Activated CD4-positive, alpha-beta T cell treated with anti-CD3 and anti-CD28 coated beads, Interleukin-2, amount 50 U/mL, for 1 hour (primary cell): ENCODE measurements at places on chromosomes 1 and 21.

DNA sequence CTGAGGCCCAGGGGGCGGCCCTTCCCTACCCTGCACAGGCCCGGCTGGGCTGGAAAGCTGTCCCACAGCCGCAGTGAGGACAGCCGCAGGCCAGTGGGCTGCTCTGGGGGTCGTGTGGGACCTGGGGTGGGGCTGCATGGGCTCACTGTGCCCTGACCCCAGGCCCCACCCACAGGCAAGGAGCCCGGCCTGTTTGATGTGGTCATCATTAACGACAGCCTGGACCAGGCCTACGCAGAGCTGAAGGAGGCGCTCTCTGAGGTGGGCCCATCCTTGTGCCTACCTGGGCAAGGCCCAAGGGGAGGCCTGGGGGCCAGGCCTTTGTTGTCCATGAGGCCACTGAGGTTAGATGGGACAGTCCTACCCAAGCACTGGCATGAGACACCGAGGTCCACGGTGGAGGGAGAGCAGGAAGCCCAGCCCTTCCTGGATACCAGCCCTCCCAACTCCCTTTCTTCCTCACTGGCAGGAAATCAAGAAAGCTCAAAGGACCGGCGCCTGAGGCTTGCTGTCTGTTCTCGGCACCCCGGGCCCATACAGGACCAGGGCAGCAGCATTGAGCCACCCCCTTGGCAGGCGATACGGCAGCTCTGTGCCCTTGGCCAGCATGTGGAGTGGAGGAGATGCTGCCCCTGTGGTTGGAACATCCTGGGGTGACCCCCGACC is 1.4 kb upstream of the GJC2 start:
- DNase-seq: no peak

GRCh38 chr21:14382835-14383595 is at the start of gene HSPA13:
TSS of gene HSPA13 (minus strand) at chr21:14383146. CDS start at chr21:14383119, 27 bp downstream.
- peak; percentile 99 for DNase-seq

DNA sequence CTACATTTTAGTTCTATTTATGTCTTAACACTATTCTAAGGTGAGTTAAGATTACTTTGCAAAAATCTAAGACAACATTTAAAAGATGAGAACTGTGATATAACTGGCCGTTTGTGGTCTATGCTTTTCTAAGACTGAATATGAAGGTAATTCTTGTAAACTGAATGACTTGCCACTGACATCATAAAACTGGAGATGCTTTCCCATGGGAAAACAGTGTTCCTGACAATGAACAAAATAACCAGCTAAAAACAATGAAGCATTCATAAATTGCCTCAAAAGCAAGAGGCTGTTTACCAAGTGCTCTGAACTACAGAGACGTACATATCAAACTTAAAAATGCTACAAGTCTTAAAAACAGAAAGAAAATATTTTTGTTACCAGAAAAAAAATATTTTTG is 54.7 kb downstream of the APP start:
- no peak for DNase-seq

DNA sequence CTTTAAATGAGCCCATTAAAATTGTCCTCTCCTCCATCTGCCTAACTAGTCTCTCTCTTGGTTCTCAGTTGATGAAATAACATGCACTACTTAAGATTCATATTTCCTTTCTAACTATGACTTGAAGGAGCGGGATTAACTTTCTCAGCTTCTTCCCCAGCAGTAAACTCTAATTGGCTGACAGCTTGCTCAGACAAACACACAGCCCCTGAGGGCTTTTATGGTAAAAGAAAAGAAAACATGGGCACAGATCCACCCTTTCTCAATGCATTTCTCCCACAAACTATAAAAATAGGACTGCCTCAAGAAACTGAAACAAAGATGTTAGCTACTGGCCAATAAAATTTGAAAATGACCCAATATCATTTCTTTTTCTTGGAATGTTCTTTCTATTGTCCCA is 703.1 kb downstream of the ADGRL2 start:
- DNase-seq: no peak

- no peak for DNase-seq
Measured at GRCh38 chr1:28296401-28297261, 32.2 kb upstream of the MED18 start.

DNA sequence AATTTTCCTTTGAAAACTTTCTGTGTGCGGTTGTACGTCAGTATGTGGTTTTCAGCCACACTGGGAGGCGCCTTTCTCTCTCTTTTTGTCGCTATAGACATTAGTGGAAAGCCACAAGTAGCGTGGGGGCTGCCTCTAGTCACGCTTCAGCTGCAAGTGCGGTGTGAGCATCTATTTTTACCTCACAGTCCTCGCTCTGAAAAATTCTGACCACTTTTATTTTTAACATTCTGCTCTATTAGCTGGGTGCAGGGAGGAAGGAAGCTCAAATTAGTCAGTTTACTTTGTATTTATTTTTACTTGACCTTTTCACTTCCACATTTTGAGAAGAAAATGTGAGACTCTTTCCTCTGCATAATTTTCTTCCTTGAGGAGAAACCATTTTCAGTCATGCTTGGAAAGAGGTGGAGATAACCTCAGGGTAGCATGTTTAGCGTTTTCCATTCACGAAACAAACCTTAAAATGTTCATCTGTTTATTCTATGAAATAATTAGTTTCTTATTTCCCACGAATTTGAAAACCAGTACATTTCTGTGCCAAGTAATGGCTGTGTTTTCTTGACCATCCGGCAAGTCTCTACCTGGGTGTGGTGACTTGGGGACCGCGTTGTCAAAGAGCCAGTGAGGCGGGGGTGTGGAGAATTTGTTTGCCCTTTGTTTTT is 35.6 kb downstream of the ADARB1 start:
- DNase-seq: peak; percentile 24
